ENCODE measurements at places on chromosomes 2 and 18.

DNA sequence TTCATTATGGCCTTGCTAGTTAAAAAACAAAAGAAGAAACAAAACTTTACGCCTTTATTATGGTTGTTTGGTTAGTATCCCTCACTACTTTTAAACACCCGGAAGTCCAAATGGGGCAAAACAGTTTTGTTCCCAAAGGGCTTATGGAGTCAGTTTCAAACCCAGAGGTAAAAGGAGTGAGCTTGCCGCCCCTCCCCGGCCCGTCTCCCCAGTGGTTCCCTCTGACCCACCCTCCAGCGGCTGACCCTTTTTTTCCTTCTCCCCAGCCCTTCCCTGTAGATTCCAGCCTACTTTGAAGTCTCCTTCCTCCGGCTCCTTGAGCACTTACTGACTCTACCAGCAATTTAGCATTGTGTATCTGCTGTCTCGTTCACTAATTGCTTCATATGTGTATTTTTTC is 209.2 kb downstream of the ICOS start:
- no peak for DNase-seq

DNA sequence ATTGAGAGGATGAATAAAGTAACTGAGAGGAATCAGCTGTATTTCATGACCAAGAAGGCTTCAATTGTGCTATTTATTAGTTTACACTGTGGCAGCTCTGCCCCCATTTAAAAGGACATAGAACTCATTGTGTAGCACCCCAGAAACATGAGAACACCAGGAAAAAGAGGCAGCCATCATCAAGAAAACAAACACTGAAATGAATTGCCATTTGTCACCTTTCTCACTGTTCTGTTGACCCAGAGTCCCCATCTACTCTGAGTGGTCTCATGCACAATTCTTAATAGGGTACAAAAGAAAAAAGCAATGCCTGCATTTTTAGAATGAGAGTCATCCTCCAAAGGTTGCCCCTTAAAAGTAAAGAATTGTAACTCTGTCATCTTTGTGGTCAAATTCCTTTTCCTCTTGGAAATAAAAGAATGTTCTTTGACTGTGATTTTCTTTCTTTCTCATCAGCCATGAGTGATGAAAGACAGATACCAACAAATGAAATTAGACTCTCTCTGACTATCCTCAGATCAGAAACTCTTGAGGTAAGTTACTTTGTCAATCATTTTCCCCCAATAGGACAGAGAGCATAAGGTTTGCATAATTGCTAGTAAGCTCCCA is 1941.9 kb upstream of the PIK3C3 start:
- DNase-seq, result no peak

GRCh38 chr18:59577386-59577655 is 119.9 kb downstream of the CCBE1 start:
- DNase-seq, result no peak

GRCh38 chr2:236717729-236718128 is 148.1 kb downstream of the ACKR3 start:
- no peak for DNase-seq

GRCh38 chr2:19881221-19881907 is 20.4 kb downstream of the TTC32 start:
- no peak for DNase-seq

DNA sequence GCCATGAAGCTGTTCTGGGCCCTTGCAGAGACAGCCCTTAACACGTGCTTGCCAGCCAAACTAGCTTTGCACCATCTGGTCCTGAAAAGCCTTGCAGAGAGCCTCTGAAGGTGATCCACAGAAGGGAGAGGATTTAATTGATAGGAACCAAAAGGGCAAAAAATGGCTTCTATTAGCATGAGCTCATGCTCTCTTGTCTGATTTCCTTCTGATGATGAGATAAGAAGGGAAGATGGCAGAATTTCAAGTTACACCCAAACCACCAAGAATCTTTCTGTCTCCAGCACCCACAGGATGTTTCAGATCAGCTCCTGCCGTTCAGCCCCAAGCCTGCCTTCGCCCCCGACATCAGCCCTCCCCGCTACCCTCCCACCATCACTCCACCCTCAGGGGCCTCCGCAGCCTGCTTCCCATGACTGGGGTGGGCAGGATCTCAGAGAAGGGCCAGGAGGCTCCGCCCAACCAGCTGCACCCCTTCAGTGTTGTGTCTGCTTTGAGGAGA is 23.4 kb upstream of the GLI2 start:
- no peak for DNase-seq
